ENCODE measurements at places on chromosomes 1 and 21. TPM values are rescaled to one million over a fixed set of nuclear protein-coding genes. Genes with fewer than 3 reads are reported as not detected.

DNA sequence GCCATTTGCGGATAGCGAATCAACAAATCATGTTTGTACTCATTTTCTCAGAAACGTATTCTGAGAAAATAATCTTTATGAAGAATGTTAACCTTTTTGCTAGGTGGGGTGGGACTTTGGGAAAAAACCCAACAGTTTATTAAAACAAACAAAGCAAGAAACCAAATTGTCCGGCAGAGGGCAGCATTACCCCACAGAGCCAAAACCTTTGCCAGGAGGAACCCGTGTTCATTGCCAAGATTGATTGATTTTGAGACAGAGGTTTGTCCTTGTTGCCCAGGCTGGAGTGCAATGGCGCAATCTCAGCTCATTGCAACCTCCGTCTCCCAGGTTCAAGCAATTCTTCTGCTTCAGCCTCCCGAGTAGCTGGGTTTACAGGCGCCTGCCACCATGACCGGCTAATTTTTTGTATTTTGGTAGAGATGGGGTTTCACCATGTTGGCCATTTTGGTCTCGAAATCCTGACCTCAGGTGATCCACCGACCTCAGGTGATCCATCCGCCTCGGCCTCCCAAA is 70.8 kb upstream of the RHOU start:
- DNase-seq, result peak; percentile 87

DNA sequence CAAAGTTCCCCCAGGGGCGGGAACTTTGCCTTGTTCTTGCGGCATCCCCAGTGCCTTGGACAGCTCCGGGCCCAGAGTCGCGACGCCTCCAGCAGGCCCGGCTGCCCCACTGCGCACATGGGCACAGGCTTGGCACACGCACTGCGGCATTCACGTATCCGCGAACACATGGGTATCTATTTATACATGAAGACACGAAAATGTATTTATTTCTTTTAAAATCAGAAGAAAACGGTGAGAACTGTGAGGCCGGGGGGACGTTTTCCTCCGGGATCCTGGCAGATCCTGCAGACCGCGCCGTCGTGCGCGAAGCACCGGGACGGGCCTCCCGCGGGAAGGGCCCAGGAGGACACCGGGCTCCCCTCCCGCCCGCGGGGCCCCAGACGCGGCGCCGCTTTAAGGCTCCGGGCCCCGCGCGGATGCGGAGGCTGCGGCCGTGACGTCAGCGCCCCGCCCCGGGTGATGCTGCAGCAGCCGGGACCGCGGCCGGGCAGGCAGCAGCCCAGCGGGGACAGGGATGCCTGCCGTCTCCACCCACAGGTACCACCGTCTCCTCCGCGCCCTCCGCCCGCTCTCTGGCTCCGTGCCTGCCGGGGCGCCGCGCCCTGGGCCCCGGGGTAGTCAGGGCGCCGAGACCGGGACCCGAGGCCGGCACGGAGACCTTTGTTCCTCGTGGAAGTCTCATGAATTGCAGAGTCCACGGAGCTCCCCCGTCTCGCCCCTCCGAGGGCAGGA is at the start of gene SLC45A1:
SLC45A1 (plus strand) TSS at position 468 of the 735 bp plus-strand sequence. CDS start 6,216 bp downstream, outside the sequence.
- DNase-seq, result peak; percentile 89

The BATF3 gene
- 149 TPM for total RNA-seq

- peak; percentile 83 for DNase-seq
These were observed 64.9 kb upstream of the FCGR2A start for GRCh38 chr1:161440312-161440894.

- DNase-seq, result no peak
These were observed 131.6 kb upstream of the MROH9 start for GRCh38 chr1:170803711-170804110.

- no peak for DNase-seq
These were observed 51.3 kb downstream of the PCNX2 start for GRCh38 chr1:233244183-233244582.

DNA sequence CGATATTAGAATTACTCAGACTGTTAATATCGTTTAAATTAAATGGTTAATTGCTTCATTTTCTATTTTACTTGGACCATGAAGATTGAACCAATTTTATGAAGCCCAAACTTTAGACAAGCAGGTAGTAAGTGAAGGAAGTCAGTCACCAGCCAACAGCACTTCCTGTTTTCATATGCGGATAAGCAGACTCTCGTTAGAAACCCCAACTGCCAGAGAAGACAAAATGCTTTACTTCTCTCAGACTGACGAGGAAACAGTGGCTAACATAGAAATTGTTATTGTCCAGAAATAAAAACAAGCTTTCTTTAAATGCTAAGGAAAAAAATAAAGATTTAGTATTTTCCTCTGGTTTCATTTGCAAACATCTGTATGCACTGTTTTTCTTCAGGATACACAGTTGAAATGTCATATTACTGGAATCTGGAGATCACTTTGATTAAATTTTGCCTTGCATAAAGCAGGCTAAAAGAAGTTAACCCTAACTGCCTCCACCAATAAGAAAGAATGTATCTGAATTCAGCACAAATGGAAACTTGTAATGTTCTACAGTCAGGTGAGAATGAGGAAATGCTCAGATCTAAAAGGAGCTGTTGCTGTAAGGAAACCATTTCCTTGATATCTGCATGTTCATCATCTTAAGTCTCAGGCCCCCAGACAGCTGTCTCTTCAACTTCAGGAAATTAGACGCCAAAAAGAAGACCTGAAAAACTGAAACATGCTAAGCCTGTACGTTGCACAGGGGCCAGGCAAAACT is 129.8 kb upstream of the SAMSN1 start:
- DNase-seq, result peak; percentile 9

The HUNK gene
- total RNA-seq, result 0.02 TPM

- no peak for DNase-seq
These were observed 911.1 kb downstream of the TTLL7 start for GRCh38 chr1:83087851-83088250.

The BROX gene
- total RNA-seq, result 42.9 TPM

GRCh38 chr1:167718914-167719691 is 2.7 kb upstream of the MPZL1 start:
- no peak for DNase-seq

GRCh38 chr1:73765551-73766233 is 432.3 kb downstream of the LRRIQ3 start:
- DNase-seq, result no peak

The PLPPR5 gene
- not detected for total RNA-seq

DNA sequence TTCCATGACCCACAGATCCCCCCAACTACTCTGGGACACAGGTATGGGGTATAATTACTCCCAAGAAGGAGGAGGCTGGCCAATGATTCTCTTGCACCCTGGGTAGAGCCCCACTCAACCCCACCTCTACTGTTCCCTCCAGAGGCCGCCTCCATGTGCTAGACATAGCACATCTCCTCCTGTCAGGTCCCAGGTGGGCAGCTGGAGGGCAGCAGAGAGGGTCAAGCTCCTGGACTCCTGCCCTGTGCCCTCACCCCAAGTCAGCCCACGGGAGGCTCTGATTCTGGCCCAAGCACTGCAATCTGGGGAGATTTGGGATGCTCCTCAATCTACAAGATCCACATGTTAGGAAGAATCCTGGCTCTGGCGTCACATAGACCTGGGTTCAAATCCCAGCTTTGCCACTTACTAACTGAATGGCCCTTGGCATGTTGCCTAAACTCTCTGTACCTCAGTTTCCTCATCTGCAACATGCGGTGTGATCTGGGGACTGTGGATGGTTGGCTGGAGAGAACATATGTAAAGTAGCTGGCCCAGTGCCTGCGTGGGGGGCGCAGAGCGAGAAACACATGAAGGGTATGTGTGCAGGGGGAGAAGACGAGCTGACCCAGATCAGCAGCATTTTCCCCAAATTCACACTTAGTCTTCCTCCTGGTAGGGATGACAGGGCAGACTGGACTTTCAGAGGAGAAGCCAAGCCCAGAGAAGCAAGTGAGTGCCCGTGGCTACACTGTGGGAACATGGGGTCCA is 23.2 kb downstream of the TNNT2 start:
- DNase-seq, result no peak

GRCh38 chr1:153565529-153566374 is at the start of gene S100A2:
Gene S100A2 (minus strand): TSS chr1:153565844. CDS start chr1:153563877, 1,967 bp downstream.
- DNase-seq, result peak; percentile 81

The VWA1 gene
- 0.56 TPM for total RNA-seq

- DNase-seq, result peak; percentile 75
These were observed 743 bp downstream of the PHF13 start for GRCh38 chr1:6614019-6614928.

GRCh38 chr1:111903871-111904449 is 85.5 kb downstream of the KCND3 start:
- no peak for DNase-seq

- DNase-seq, result no peak
These were observed 341.2 kb downstream of the HHAT start for GRCh38 chr1:210669951-210670350.

The EDEM3 gene
- total RNA-seq, result 14.0 TPM

The RPTN gene
- total RNA-seq, result not detected

DNA sequence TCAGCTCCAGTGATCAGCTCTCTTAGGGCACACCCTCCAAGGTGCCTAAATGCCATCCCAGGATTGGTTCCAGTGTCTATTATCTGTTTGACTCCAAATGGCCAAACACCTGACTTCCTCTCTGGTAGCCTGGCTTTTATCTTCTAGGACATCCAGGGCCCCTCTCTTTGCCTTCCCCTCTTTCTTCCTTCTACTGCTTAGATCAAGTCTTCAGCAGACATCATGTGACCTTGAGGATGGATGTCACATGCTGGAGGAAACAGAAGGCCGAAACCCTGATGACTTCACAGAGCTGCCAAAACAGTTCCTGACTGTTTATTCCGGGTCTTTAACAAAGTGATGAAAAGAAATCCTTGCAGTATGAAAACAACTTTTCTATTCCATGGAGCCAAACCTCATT is 24.4 kb upstream of the WDR26 start:
- no peak for DNase-seq

- no peak for DNase-seq
These were observed 22.2 kb downstream of the FMOD start for GRCh38 chr1:203328714-203329122.

The RIPPLY3 gene
- not detected for total RNA-seq

GRCh38 chr1:156608981-156609380 is 7.7 kb upstream of the GPATCH4 start:
- DNase-seq, result peak; percentile 81

The DNAJC16 gene
- 10.9 TPM for total RNA-seq

The NCAM2 gene
- total RNA-seq, result not detected

GRCh38 chr1:19232524-19232846 is 18.8 kb downstream of the EMC1 start:
- peak; percentile 19 for DNase-seq

DNA sequence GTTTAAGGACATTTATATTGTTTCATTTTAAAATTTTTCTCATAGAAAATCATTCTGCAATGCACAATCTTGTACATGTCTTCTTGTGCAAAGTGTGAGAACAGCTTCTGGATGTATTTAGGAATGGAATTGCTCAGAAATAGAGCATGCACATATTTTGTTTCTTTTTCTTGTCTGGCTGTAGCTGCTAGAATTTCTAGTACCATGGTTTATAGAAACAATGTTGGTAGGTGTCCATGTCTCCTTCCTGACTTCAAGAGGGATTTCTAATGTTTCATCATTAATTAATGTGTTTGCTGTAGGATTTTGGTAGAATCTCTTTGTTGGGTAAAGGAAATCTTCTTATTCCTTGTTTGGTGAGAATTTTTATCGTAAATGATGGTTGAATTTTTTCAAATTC is 99.0 kb downstream of the RYR2 start:
- no peak for DNase-seq

GRCh38 chr1:53155534-53155933 is 13.1 kb upstream of the SLC1A7 start:
- DNase-seq, result no peak

- no peak for DNase-seq
These were observed 473.0 kb upstream of the VAMP3 start for GRCh38 chr1:7298145-7298544.

The WNT3A gene
- not detected for total RNA-seq

GRCh38 chr1:19814681-19815503 is at the start of gene RNF186:
Gene RNF186 (minus strand): TSS chr1:19815283. CDS start chr1:19815101, 182 bp downstream.
- no peak for DNase-seq

GRCh38 chr1:26016953-26017545 is 4.5 kb upstream of the EXTL1 start:
- peak; percentile 30 for DNase-seq

The CFAP141 gene
- total RNA-seq, result not detected

GRCh38 chr1:181910905-181911304 is 150.6 kb downstream of the ZNF648 start:
- DNase-seq, result no peak

The DRAM2 gene
- total RNA-seq, result 30.4 TPM

GRCh38 chr1:48329905-48330304 is 107.4 kb downstream of the SLC5A9 start:
- no peak for DNase-seq

- DNase-seq, result no peak
These were observed 4.8 kb upstream of the ST6GALNAC5 start for GRCh38 chr1:76862447-76862846.

- peak; percentile 39 for DNase-seq
These were observed 223.5 kb downstream of the KIF26B start for GRCh38 chr1:245378311-245378722.

DNA sequence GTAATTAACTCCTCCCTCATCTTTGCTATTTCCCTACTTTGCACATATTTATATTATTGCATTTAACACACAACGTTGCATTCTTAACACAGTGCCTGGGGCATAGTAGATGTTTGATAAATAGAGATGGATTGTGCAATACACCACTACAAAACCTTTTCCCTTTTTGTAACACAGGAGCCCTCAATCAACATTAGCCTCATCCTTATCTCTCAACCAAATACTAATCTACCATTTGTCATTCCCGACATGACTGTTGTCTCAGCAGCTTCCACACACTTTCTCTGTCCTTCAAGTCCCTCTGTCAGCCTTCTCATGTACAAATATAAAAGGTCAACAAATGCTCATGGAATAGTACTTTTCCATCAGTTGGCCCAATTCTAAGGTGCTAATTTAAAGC is 78.9 kb upstream of the KCNK2 start:
- DNase-seq, result no peak

GRCh38 chr1:214844319-214844718 is 238.2 kb upstream of the KCNK2 start:
- DNase-seq, result no peak

- no peak for DNase-seq
These were observed 95.6 kb upstream of the C1orf87 start for GRCh38 chr1:60169206-60169605.

DNA sequence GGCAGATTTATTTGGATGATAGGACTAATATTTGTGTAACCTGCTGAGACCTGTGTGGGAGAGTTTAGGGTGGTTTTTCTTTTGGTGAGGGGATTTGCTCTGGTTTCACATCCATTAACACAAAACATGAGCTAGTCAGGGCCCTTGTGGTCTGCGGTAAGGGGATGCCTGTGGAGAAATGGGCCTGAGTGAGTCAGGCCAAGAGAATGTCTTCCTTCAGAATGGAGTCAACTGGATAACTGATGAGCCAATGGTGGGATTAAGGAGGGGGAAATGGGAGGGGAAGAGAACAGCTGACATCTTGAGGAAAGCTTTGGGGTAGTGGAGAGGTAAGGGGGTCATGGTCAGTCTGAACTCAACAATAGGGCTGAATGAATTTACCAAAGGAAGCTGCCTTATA is 13.9 kb downstream of the WNT2B start:
- no peak for DNase-seq

DNA sequence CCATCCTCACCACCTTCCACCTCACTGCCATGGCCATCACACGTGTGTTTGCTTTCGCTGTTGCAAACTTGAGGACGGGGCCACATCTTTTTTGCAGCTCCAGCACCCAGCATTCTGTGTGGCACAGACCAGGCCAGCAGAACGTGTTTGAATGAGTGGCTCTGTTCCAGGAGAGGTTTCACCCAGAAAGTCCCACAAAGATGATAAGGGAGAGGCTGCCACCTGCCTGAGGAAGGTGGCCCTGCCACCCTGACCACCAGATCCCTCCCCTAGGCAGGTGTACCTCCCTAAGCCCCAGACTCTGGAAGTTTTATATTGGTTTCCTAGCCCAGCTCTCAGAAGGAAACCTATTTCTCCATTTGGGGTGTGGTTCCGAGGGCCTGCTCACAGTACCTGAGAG is 252.1 kb downstream of the KAZN start:
- DNase-seq, result peak; percentile 6

All from activated CD4-positive, alpha-beta T cell treated with anti-CD3 and anti-CD28 coated beads for 36 hours (primary cell).